ENCODE measurements at places on chromosomes 12 and 14. TPM values are rescaled to one million over a fixed set of nuclear protein-coding genes. Genes with fewer than 3 reads are reported as not detected.

The TTC9 gene
- 11.4 TPM for total RNA-seq

The ASIC1 gene
- 3.2 TPM for total RNA-seq

The CLEC14A gene
- total RNA-seq, result not detected

The TRPV4 gene
- not detected for total RNA-seq

The AQP6 gene
- not detected for total RNA-seq

The TAS2R50 gene
- 0.72 TPM for total RNA-seq

The SIRT4 gene
- 6.0 TPM for total RNA-seq

The FOXM1 gene
- 0.42 TPM for total RNA-seq
